ENCODE measurements at places on chromosomes 7 and 10.

DNA sequence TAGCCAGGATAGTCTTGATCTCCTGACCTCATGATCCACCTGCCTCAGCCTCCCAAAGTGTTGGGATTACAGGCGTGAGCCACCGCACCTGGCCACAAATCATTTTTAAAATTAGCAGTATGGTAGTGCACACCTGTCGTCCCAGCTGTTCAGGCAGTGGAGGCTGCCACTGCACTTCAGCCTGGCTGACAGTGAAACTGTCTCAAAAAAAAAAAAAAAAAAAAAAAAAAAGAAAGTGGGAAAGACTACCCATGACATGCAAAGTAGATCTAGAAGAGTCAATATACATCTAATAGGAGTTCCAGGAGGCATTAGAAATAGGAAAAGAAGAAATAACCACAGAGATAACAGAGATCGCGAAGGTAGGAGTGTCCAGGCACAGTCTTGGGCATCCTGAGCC lies 3.2 kb downstream of the CSGALNACT2 start:
- DNase-seq, result no peak

GRCh38 chr10:123147635-123148413 lies at the start of gene HMX2:
TSS of gene HMX2 (plus strand) at chr10:123148136. CDS start at chr10:123148379, 243 bp downstream.
- DNase-seq, result no peak

DNA sequence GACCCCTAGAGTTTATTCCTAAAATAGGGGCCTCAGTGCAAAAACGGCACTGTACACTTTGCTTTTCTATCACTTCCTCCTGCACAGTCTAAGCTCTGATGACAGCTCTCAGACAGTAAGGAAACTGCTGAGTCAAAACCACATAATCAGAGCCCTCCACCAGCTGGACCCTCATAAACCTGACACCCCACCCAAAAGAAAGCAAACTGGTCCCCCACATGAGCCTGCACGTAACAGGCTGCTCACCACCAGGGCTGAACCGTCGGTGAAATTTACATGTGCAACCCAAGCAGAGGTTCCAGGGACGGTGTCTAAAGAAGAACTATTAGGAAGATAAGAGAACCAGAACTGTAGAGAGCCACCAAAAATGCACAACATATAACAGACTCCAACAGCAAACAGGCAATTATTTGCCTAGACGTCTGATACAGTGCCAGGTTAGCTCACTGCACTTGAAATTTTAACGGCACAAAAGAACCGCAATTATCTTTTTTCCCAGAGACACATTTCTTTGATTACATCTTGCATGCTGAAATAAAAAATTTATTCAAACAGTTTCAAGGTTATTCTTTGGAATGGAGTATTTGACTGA lies 19.6 kb downstream of the SGMS1 start:
- DNase-seq, result no peak

DNA sequence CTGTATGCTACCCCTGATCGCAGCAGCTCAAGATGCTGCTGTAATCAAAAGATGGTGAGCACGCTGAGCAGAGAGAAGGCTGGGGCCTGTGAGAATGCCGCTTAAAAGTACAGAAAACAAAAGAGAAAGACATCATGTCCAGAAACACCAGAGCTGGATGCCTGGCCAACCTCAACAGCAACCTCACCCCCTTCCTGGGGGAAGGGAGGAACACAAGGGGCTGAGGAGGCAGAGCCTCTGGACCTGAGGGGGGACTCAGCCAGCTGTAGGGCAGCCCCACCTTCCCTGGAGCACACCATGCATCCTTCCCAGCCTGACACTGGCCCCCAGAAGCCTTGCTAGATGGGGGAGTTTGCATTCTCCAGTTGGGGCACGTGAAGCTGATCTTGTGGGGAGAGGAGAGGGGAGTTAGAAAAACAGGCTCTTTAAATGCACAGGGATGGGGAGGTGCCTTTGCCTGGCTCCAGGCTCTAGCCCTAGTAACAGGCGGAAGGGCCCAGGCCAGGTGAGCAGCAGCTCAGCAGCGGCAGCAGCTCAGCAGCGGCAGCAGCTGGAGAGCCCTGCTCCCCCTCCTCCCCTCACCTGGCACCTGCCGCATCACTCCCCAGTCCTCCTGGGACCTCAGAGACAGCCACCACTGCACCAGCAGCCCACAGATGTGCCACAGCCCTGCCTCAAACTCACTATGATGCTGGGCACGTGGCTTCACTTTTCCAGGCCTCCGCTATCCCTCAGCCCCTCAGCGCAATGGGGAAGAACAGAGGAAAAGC lies 156.3 kb downstream of the NEURL1 start:
- no peak for DNase-seq

DNA sequence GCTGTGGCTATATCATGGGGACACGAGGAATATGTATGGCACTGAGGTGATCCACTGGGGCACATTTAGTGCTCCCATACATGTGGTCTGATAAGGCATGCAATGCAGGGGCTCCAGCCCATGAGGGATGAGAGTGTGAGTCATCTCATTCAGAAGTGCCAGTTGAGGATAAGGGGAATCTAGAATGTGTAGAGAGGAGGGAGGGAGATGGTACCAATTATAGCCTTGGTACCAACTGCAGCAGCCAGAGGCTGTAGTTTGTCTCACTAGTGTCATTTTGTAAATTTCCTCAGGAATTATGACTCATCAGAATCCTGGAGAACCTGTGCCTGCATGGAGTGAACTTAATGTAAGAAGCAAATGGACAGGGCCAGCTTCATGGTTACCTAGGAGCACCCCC lies 46.2 kb downstream of the LAMB4 start:
- DNase-seq, result no peak

DNA sequence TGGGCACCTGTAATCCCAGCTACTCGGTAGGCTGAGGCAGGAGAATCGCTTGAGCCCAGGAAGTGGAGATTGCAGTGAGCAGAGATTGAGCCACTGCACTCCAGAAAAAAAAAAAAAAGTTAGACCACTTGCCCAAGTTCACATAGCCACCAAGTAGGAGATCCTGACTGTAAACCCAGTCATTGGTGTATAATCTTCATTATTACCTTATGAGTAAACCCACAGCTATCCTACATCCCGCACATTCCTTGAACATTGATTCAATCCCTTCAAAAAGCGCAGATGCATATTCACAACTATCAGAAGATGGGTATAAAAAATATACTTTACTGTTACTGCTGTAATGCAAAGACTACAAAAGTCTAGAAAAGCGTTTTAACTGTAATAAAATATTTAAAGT lies 512.9 kb downstream of the SUGCT start:
- no peak for DNase-seq

- DNase-seq, result no peak
Measured at GRCh38 chr7:156160811-156161210, 348.5 kb upstream of the SHH start.

GRCh38 chr10:14311206-14311957 lies 19.3 kb downstream of the FRMD4A start:
- DNase-seq, result no peak

Measured in smooth muscle cell of the brain vasculature (primary cell).